ENCODE measurements at places on chromosomes 7 and 10.

GRCh38 chr7:20491284-20491683, 124.2 kb upstream of the ABCB5 start:
- no peak for DNase-seq

DNA sequence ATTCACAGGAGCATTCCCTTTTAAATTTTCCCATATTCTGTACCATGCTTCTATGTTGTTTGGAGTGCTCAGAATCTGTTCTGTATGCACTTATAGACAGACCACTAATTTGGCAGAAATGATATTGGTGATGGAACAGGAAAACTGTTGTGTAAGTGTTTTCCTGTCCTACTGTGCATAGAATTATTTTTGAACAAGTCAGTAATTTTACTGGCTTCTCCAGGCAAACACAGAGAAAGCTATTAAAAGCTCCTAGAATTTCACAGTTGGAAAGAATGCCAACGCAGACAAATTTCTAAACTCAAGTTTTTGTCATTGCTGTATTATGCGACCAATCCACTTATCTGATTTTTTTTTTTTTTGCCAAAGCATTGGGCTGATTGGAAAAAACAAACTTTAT, 55.7 kb downstream of the ANKMY2 start:
- DNase-seq = no peak

- no peak for DNase-seq
Measured at GRCh38 chr7:153832160-153832559, 220.0 kb upstream of the DPP6 start.

GRCh38 chr10:128165536-128165935, 39.3 kb upstream of the MKI67 start:
- no peak for DNase-seq

DNA sequence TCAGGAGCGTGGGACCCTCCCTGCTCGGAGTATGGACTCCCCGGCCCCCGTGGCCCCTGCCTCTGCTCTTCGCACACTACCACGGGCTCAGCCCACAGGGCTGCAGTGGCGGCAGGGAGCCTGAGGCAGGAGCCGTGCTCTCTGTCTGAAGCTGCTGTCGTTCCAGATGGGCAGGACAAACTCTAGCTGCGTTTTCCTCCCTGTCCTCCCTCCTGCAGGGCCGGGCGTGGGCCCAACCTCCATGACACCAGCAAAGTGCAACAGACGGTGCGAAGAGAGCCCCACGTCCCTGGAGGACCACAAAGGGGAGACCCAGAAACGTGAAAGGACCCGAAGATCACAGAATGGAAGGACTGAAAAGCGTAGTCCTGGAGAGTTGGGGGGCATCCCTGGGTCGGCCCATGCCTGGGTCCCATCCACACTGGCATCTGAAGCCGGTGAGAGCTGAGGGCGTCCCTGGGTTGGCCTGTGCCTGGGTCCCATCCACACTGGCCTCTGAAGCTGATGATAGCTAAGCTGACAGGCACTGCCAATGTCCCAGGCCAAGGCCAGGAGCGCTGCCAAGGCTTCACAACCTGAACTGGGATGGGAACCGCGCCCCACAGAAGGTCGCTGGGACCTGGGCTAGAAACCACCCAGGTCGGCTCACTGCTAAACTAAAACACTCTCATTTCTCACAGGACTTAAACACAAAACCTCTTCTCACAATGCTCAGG, 267.0 kb downstream of the MAD1L1 start:
- DNase-seq = no peak

- no peak for DNase-seq
Measured at GRCh38 chr10:66927251-66927935, 1.6 kb downstream of the LRRTM3 start.

- DNase-seq = no peak
Measured at GRCh38 chr10:129863201-129863663, 100.8 kb downstream of the EBF3 start.

DNA sequence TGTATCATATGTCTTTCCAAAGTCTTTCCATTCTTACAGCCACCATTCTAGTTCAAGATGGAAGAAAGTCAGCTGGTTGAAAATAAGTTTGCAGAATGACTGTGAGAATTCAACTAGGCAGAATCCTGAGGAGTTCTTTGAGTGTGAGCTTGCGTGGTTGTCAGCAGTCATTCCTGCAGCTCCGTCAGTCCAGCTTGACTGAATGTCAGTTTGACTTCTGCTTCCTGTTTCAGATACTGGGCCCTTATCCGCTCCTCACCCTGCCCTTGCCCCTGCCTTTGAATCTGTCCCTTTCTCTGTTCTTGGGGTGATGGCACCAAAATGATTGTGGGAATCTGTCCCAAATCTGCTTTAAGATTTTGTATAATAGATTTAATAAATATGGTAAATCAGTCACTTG, 27.8 kb downstream of the SLC26A5 start:
- DNase-seq = no peak

DNA sequence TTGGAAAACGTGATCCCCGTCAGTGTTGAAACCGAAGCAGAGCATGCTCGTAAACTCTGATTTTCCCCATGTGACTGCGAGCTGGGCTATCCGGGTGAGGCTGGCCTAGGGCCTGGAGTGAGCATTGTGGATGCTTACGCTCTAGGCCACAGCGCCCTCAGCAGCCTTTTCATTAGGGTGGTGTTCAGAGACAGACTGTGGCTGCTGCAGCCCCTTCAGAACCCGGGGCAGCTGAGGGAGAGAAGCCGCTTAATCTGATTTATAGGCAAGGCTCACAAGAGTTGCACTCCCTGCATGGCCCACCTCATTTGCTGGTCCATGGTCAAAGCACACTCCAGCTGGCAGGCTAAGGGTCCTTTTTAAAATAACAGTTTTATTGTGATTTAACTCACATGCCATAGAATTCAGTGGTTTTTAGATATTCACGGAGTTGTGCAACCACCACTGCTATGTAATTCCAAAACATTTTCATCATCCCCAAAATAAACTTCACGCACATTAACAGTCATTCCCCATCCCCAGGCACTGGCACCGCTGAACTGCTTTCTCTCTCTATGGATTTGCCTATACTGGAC, 72.5 kb downstream of the SYPL1 start:
- DNase-seq = no peak

GRCh38 chr10:34740321-34740720, 74.8 kb downstream of the PARD3 start:
- DNase-seq = no peak

GRCh38 chr10:73965890-73966768, 31.8 kb upstream of the VCL start:
- peak; percentile 81 for DNase-seq

- no peak for DNase-seq
Measured at GRCh38 chr7:139869886-139870285, 40.8 kb downstream of the TBXAS1 start.

- DNase-seq = no peak
Measured at GRCh38 chr7:52944921-52945320, 90.5 kb upstream of the POM121L12 start.

DNA sequence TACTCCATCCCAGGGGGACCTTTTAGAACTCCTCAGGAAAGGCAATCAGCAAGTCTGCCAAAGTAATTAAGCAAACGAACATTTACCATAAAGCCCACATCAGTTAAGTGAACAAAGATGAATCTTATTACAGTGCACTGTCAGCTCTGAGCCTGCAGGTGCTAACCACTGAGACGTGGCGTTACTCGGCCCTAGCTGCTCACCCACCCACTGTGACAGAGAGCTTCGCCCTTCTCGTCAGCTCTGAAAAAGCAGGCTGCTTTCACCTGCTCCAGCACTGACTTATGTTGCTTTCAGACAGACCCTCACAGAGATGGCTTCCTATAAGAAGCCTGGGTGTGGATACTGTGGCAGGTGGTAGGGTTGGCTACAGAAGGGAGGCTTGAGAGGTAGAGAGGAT, 57.7 kb upstream of the KCNIP2 start:
- no peak for DNase-seq

- no peak for DNase-seq
Measured at GRCh38 chr10:31157123-31158010, 125.7 kb upstream of the ZNF438 start.

DNA sequence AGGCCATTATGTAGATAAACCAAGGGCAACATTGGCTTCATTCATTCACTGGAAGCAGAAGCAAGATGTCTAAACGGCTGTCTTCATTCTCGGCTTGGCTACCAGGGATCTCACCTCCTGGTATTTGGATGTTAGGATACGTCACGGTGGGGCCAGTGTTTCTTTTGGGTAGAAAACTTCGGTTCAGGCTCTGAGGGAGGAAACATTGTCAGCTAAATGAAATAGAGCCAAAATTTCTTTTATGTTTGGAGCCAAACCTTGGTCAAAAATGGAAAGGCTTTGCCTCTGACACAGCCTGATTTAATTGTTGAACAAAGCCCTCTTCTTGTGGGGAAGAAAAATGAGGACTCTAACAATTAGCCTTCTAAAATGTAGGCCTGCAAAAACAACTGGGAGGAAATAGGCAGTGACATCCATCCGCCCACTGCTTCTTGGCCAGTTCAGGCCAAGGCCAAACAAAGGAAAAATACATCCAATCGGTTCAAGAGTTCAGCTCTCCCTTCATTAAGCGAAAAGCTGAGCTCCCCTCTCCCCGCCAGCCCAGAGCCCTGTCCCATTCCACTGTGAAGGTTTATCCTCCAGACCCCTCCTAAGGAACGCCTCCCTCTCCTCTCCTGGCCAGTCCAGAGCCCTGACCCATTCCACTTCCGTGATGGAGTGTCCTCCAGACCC, 44.4 kb downstream of the PFKFB3 start:
- DNase-seq = peak; percentile 5

DNA sequence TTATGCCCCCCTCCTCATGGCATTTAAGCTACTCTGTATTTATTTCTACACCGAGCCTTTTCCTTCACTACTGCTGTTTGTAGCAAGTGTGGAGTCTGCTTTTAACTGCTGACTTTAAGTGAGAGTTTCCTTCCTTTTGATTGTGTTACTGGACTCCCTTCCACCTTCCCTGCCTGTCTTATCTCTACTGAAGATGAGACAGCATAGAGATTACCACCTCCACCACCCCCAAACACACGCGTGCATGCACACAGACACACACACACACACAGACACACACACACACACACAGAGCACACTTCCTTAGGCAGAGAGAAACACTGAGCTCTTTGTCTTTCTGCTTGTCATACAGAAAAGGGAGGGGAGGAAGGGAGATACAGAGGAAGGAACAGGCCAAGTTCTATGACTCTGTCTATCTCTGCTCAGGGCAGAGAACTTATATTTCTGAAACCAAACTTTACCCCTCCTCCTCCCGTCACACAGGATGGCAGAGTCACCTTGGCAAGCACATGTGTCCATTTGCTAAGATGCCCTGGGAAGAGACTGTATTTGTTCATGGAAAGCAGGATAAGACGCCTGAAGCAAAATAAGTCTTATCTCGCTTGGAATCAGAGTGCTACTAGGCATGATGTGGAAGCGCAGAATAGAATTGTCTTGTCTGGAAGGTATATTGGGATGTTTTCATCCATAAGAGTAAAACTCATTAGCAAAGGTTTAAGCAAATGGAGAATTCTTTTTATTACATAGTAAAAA, 81.8 kb upstream of the CAV2 start:
- DNase-seq = no peak

DNA sequence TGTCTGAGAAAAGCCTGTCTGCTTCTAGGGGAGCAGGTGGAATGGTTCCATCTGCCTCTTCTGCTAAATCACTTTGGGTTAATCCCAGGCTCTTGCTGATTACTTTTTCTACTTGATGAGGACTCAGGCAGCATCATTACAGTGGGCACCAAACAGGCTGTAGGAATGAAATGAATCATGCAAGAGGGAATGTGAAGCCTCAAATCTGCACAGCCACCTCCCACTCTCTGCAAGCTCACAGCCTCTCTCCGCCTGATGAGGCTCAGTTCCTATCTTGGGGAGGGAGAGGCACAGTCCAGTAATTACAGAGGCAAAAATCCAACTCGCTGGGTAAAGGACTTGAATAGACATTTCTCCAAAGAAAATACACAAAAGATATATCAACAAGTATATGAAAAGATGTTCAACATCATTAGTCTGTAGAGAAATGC, 34.0 kb downstream of the HSPA12A start:
- no peak for DNase-seq

DNA sequence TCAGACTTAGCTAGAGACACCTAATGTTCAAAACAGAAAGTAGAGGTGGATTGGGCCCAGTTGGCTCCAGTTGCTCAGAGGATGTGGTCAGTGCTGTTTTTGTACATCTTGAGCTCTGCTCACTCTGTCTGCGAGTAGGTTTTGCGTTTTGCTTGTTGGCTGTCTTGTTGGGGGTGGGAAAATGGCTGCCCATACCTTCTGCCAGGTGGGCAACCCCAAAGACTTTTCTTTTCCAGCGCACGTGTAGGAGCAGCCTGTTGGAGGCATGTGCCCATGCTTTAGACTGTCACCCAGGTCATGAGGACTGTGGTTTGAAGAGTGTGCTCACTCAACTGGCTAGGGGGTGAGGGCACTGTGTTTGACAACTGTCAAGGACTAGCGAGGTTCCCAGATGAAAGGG, 73.9 kb downstream of the KAT6B start:
- no peak for DNase-seq

DNA sequence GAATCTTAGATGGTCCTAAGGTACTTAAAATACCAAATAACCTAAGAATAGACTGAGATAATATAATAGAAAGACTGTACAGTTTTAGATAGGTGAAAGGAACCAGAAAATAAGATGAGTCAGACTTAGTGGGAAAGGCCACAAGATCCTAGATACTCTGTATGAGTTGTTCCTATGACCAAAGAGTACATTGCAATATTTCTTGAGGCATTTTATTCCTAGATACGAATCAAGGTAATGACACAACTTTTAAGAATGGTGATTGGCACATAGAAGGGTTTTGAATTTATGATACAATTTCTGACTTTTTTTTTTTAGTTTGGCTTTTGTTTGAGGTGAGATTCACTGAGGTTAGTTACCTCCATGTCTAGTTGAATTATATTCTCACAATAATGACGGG, 30.2 kb downstream of the MGAM start:
- DNase-seq = no peak

DNA sequence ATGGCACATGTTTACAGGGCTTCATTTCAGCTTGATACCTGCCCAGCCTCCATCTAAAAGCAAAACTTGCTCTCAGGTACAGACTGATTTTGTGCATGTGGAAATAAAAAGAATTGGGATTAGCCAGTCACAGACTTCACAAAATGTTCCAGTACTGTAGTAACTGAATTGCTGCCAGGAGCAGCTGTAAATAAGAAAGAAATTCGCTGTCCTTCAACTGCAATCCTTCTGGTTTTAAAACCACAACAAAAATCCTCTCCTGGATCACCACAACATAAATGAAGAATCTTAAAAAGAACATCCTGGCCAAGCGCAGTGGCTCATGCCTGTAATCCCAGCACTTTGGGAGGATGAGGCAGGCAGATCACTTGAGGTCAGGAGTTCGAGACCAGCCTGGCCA, 3.9 kb upstream of the MIOS start:
- DNase-seq = no peak

- DNase-seq = no peak
Measured at GRCh38 chr10:14562218-14563075, 212.2 kb downstream of the FAM107B start.

GRCh38 chr10:95789902-95790301, 33.9 kb downstream of the ENTPD1 start:
- no peak for DNase-seq

- no peak for DNase-seq
Measured at GRCh38 chr7:78261302-78261701, 462.7 kb downstream of the PHTF2 start.

- DNase-seq = no peak
Measured at GRCh38 chr7:135998081-135998480, 20.9 kb upstream of the MTPN start.
